ENCODE measurements at places on chromosomes 7 and 10.

DNA sequence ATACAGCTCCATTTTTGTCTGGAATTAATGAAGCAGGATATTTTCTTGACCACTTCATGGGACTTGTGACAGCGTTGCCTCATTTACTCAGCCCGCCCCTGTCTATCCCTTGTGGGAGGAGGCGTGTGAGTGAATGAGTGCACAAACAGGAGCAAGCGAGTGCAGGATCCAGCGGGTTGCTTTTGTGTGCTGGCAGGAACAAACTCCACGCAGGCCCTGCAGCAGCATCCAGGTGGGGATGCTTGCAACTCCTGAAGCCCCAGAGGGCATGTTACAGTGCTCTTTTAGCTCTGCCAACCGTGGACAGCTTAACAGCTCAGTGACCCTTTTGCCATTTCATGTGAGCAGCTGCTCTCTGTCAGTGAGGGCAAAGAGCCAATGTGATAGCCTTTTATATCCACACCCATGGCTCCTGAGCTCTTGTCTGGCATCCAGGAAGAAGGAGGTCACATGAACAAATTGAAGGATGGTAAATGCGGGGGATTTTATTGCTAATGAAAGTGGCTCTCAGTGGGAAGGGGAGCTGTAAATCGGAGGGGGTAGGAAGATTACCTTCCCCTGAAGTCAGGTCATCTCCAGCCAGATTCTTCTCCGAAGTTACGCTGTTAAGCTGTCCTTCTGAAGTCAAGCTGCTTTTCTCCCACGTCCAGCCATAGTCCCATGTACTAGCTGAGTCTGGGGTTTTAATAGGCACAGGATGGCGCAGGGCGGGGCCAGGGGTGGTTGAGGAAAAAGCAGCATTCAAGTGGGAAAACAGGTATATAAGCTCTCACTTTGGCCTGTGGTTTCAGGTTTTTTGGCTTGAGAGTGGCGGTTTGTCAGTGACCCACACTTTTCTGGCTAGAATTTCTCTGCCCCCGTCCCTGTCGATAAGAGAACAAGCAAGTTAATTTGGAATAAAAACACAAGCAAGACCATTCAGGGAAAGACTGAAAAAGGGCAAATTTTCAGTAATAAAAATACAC is 714.7 kb upstream of the MBL2 start:
- DNase-seq: no peak

GRCh38 chr7:41685684-41686083 is 17.2 kb downstream of the INHBA start:
- DNase-seq: no peak

DNA sequence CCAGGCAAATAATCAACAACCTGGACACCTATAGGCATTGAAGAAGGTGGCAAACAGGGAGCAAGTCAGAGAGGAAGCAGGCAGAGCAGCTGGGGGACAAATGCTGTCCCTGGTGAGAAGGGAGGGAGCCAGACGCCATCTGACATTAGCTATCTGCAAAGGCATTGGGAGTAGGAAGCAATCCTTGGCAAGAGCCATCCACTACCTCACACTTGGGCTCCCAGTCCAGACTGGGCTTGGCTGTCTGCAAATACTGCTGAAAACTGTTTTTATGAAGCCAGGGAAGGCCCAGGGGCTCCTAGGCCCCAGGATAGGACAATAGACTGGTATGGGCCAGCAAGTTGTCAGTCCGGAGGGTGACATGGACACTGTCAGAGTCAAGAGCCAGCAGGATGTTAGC is 132.5 kb downstream of the SORBS1 start:
- DNase-seq: no peak

- DNase-seq: no peak
Measured at GRCh38 chr7:70631718-70632117, 500.2 kb upstream of the GALNT17 start.

DNA sequence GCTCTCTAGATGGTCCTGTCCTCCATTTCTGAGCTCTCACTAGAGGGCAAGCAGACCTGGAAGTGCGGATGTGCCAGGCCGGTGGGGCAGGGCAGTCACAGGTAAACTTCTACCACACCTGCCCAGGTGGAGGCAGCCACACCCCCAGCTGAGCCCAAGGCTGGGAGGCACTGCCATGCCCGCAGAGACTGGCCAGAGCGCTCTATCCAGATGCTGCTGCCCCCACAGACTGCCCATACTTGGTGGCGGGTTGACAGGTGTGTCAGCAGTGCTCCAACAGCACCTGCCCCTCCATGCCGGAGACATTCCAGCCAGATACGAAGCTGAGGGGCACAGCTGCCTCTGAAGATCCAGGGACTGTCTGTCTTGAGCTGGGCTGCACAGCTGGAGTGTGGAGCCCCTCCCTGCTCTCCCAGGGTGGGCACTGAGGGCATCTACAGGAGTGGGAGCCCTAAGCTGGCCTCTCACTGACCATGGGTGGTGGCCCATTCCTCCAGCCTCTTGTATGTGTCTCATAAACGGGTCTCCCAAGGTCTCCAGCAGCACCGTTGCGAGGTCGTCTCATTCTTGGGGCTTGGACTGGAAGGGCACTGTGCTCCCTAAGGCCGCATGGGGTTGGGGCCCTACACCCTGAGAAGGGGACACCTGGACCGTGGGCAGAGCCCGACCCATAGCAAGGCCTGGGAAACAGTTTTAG is 38.2 kb upstream of the PPIF start:
- DNase-seq: no peak

- DNase-seq: no peak
Measured at GRCh38 chr10:101293007-101293723, 60.8 kb upstream of the BTRC start.

GRCh38 chr10:126663328-126663727 is 7.2 kb downstream of the C10orf90 start:
- DNase-seq: peak; percentile 12
